ENCODE measurements at places on chromosomes 1 and 21.

DNA sequence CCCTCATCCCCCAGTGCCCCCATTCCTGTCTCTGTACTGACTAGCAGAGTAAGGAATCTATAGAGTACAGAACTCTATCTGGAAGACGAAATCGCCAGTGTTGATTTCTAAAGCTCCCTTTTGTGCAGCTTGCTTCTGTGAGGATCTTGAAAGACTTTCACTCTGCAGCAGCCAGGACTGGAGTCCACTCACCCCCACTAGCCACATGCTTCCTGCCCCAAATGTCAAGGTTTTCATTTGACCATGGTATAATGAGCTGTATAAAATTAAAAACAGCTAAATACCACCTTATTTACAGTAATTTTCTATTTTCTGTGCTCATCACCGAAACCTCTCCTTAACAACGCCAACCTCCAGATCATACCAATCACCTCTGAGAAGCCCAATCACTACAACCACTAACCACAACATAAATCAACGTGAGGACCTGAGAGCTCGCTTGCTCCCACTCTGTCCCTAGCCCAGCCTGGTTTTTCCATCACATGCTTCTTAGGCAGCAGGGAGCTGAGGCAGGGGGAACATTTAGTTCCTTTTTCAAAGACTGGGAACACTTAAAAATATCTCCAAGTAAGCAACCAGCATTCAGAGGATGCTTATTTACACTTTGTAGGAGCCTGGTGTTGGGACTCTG is 56.1 kb upstream of the IRF2BP2 start:
- no peak for DNase-seq

GRCh38 chr1:24117722-24118409 is 5.9 kb upstream of the MYOM3 start:
- no peak for DNase-seq

DNA sequence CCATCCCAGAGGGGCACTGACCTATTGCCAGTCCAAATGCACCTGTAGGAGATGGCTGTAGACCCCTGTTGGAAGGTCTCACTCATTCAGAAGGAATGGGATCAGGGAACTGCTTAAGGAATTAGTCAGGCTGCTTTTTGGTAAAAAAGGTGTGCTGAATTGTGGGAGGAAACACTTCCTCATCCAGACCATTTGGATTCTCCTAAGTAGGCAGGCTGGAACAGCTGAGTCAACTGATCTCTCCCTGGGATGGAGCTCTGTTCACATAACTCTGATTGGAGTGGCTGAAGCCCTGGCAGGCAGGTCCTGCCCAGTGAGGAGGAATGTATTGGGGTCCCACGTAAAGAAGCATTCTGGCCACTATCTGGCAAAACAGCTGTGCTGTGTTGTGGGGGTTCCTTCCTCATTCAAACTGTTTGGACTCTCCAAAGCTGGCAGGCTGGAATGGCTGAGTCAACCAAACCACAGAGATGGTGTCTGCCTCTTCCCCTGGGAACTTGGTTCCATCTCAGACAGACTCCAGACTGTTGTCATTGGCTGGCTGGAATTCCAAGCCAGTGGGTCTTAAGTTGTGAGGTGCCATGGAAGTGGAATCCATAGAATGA is 70.7 kb upstream of the PDC start:
- no peak for DNase-seq

- DNase-seq = no peak
Measured at GRCh38 chr1:12851779-12852178, 3.3 kb upstream of the HNRNPCL1 start.

GRCh38 chr1:245255783-245256182 is 101.0 kb downstream of the KIF26B start:
- no peak for DNase-seq

DNA sequence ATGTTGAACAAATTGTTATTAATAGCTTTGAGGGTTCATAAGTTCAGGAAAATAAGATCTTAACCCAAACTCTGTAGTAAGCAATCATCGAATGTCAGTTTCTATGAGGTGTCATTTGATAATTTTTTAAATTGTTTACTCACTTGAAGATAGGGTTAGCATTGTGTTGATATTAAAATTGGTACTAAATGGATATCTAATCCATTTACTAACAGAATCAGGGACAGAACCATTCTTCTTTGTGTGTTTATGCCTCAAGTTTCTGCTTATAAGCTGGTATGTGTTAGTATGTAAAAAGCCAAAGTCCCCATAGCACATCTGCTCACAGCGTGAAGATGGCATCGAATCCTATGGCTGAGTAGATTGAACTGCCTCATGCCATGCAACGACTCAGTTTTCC is 13.4 kb downstream of the DDR2 start:
- no peak for DNase-seq

GRCh38 chr1:69920426-69920825 is 285.0 kb downstream of the LRRC40 start:
- no peak for DNase-seq

- no peak for DNase-seq
Measured at GRCh38 chr1:224435318-224435763, 744 bp upstream of the WDR26 start.

- no peak for DNase-seq
Measured at GRCh38 chr1:153651771-153652170, 6.7 kb upstream of the SNAPIN start.

DNA sequence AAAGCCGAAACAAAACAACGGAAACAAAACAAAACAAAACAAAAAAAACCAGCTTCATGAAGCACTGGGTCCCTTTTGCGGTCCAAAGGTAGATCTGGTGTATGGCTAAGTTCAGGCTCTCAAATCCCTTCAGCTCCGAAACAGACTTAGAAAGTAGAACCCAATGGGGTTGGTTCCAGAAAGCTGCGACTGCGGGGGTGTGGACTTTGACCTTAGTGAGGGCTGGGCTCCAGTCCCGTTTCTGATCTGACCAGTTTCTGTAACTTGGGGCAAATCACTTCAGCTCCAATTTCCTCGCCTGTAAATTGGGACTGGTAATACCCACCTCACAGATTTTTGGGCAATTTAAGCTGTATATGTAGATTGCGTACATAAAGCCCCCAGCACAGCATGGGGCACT is 105.2 kb downstream of the ZSCAN20 start:
- no peak for DNase-seq

DNA sequence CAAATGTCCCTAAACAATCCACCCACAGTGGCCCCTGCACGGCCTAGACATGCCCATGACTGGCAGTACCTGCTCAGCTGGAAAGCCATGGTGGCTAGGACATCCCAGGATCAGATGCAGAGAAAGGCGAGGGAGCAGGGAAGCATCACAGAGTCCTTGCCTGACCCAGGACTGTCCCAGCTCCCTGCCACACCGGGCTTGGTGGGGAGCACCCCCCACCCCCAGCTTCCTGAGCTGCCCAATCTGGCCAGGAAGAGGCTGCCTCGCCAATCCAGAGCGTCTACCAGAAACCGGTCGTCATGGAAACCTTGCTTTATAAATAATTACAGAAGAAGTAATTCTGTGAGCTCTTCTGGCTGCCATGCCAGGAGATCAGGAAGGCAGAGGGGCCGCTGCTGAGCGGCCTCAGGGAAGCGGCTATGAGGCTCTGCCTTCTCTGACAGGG is 34.8 kb downstream of the ACOT7 start:
- no peak for DNase-seq

GRCh38 chr1:67793562-67793961 is 39.7 kb downstream of the GNG12 start:
- DNase-seq = no peak

DNA sequence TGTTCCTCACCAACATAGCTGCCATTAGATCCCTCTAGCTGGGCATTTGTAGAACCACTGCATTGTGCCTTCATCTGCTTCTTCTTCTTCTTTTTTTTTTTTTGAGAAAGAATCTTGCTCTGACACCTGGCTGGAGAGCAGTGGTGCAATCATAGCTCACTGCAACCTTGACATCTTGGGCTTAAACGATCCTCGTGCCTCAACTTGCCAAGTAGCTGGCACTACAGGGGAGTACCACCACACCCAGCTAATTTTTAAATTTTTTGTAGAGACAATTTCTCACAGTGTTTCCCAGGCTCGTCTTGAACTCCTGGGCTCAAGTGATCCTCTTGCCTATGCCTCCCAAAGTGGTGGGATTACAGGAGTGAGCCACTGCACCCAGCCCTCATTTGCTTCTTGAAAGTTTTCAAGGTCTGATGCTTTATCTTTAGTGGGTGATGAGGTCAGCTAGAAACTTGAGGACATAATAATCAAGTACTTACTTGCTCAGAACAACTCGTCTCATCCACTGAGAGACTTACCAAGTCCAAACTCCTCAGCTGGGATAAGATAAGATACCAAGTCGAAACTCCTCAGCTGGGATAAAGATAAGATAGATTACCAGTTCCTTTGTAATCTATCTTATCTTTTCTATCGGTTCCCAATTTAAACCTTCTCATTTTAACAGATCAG is 71.5 kb downstream of the MACF1 start:
- DNase-seq = no peak

DNA sequence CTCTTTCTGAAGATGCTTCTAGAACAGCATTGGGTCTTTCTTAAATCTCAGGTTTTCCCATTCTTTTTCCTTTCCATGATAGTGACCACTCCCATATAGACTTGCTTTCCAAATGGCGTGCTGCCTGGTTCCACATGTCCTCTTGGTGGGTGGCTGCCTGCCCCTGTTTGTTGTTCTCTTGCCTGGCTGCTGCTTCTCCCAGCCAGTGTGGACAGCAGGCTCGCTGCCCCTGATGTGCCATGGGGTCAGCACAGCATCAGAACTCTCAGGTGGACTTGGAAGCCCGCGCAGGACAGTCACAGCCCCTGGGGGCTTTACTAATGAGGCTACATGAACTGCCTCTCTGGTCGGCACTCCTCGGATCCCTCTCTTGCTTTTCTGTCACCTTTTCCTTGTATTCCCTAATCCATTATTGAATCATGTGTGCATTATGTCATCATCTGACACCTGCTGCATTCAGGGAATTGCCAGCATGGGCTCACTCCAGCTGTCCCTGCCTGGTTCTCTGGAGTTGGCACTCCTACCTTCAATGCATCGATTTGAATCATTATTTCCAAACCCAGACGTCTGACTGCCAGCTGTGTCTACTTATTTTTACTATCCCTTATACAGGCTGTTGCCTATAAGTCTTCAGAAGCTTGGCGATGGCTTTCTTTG is 100.5 kb upstream of the COA6 start:
- DNase-seq = no peak

- no peak for DNase-seq
Measured at GRCh38 chr1:117824616-117825015, 104.8 kb downstream of the GDAP2 start.

DNA sequence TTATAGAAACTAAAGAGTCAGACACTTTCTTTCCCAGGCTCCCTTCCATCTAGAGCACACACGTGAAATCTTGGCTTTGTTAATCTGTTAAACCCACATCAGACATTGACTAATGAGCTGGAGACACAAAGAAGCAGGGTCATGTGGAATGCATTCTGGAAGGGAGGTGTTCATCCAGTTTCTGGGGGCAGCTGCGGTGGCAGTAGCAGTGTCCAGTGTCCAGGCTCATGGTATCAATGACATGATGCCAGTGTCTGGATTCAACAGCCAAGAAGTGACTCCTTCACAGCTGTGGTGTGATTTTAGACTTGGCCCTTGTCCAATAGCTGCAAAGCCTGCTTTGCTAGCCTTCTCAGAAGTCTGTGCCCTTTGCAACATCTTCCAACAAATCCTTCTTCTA is 95.2 kb downstream of the NTPCR start:
- DNase-seq = no peak

- no peak for DNase-seq
Measured at GRCh38 chr1:194296201-194296600, 1109.8 kb upstream of the B3GALT2 start.

DNA sequence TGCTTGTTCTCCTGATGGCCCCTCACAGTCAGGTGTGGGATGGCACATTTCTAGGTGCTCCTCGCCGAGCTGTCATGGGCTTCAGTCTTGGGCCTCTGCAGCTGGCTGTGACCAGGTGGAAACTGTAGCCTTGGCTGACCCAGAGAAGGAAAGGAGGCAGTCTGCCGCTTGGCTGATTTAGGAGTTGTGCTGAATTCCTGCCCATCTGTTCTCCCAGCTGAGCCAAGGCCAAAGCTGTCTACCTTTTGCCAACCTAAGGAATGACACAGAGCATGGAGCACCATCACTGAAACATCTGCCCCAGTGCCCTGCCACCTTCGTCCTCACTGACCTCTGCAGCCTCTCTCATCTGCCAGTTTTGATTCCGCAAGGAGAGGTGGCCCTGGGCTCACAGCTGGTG is 27.9 kb downstream of the UTP25 start:
- no peak for DNase-seq

- DNase-seq = no peak
Measured at GRCh38 chr1:4416189-4416588, 238.2 kb upstream of the AJAP1 start.

DNA sequence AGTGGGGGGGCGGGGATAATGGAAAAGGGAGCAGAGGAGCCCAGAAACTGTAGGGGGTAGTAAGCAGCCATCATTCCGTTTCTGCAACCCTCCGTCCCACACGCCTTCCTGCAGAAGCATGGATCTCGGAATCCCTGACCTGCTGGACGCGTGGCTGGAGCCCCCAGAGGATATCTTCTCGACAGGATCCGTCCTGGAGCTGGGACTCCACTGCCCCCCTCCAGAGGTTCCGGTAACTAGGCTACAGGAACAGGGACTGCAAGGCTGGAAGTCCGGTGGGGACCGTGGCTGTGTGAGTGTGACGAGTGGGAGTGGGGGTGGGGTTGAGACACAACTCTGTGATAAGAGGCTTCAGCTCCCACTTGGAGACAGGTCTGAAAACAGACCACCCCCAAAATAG is 706 bp downstream of the CREB3L4 start:
- no peak for DNase-seq

- DNase-seq = no peak
Measured at GRCh38 chr1:90989990-90990389, 31.8 kb downstream of the ZNF644 start.

- DNase-seq = no peak
Measured at GRCh38 chr1:11961230-11961629, 19.0 kb upstream of the MFN2 start.

- DNase-seq = no peak
Measured at GRCh38 chr1:162649583-162649982, 17.3 kb downstream of the DDR2 start.

DNA sequence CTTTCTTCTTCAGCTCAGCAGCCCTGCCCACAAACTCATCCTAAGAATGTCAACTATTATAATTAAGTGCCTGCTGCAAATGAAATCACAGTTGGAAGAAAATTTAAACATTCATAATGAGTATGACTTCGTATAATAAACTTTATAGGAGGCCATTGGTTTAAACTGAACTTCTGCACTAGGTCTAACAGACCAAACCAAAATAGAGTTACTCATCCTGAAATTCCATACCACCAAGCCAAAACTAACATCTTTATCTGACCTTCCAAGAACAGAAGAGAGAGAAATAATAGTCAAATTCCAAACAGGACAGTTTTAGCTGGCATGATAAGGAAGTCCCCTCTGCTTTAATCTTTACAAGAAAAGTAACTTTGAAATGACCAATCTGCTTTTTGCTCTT is 472.4 kb upstream of the PRMT6 start:
- DNase-seq = no peak

- no peak for DNase-seq
Measured at GRCh38 chr1:33410091-33410701, 20.7 kb downstream of the PHC2 start.

GRCh38 chr1:78607334-78607927 is 12.8 kb upstream of the IFI44L start:
- peak; percentile 9 for DNase-seq
